ENCODE measurements at places on chromosomes 13 and 19.

DNA sequence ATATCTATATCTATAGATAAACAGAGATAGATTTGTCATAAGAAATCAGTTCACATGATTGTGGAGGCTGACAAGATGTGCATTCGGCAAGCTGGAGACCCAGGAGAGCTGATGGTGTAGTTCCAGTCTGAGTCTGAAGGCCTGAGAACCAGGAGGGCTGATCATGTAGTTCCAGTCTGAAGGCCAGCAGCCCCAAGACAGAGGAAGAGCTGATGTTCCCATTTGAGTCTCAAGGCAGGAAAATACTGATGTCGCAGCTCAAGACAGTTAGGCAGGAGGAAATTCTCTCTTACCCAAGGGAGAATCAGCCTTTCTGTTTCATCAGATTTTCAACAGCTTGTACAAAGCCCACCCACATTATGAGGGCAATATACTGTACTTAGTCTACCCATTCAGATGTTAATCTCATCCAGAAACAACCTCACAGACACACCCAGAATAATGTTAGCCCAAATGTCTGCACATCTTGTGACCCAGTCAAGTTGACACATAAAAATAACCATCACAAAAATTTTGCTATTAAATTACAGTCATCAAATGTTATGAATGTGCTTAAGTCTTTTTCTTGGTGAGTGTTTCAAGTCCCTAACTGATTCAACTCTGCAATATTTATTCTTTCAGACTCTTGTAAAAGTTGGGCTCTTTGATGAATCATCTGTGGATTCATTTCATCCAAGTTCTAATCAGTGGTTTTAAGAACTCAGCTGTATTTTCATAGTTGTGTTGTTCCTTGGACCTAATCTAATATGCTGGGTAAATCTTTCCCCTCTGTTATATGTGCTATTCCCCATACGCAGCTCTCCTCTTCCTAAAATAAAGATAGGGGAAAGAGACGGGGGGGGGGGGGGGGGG is 22.7 kb upstream of the LRCH1 start:
- DNase-seq: no peak

DNA sequence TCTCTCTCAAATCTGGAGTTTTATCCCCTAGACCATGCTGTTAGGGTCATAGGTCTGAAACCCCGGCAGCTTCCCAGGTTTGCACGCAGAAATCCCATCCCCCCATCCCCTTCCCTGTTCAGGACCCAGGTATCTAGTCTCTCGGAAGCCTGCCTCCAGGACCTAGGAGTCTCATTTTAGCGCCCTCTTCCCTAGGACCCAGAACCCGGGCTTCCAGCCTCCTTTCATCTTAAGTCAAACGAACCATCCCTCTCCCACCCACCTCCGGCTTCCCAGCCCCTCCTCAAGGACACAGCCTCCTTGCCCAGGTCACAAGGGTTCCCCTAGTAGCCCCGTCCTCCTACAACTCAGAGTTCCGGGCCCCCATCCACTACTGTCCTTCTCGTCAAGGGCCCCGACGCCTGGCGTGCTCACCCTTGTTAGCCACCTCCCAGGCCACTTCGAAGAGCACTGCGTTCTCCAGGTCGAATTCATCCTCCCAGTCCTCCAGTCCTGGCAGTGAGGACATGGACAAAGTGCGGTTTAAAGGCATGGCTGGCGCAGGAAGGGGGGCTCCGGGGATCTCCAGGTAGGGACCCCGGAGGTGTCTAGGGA is 431 bp downstream of the GYS1 start:
- peak; percentile 35 for DNase-seq

DNA sequence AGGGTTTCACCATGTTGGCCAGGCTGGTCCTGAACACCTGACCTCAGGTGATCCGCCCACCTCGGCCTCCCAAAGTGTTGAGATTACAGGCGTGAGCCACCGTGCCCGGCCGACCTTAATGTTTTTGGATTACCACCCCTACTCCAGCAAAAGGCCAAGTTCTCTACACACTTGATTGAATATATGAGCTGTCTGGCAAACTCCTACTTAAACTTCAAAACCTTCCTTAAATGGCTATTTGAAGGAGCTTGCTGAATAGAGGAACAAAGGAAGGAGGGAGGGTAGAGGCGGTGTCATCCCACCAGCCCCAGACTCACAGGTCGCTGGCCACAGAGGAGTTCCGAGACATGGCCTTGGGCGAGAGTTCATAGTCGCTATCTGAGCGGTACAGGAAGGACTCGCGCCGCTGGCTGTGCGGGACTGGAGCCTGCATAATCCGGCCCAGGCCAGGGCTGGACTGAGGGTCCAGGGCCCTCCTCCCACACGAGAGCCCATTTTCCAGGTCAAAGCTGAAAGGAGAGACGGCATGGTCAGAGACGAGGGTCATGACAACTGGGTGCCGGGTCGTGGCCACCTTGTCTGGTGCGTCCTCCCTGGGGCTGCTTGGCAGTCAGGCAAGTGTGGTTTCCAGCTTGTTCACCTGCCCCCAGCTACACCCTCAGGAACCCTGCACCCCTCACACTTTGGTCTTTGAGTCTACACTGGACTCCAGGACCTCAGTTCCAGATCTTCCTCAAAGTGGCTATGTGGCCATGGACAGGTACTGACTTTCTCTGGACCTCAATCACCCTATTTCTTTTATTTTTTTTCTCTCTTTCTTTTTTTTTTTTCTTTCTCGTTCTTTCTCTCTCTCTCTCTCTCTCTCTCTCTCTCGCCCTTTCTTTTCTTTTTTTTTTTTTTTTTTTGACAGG is 4.2 kb downstream of the PDE4C start:
- no peak for DNase-seq

DNA sequence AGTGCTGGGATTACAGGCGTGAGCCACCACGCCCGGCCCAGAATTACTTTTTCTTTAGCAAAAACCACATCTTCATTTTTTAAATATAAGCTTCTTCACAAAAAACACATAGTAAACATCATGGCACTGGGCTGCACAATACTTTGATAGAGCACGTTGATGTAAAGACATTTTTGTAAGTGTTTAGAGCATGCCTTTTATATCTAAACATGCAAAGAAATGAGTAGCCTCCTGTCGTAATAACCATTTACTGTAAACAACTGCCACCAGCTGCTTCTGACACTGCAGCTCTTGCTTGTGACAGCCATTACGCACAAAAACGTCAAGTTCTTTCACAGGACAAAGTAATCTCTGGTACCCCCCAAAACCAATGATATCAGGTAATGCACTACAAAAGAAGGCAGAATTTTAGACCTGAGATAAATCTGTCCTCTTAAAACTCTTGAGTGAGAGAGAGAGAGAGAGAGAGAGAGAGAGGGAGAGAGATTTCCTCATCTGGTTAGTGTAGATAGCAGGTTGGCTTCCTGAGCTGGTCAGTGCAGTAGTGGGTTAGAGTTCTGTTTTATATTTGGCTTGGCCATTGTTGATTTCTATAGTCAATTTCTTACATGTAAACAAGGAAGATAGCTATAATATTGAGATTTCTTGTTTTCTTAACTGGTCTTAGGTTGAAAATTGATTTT is 6.7 kb upstream of the ZNF548 start:
- DNase-seq: no peak

DNA sequence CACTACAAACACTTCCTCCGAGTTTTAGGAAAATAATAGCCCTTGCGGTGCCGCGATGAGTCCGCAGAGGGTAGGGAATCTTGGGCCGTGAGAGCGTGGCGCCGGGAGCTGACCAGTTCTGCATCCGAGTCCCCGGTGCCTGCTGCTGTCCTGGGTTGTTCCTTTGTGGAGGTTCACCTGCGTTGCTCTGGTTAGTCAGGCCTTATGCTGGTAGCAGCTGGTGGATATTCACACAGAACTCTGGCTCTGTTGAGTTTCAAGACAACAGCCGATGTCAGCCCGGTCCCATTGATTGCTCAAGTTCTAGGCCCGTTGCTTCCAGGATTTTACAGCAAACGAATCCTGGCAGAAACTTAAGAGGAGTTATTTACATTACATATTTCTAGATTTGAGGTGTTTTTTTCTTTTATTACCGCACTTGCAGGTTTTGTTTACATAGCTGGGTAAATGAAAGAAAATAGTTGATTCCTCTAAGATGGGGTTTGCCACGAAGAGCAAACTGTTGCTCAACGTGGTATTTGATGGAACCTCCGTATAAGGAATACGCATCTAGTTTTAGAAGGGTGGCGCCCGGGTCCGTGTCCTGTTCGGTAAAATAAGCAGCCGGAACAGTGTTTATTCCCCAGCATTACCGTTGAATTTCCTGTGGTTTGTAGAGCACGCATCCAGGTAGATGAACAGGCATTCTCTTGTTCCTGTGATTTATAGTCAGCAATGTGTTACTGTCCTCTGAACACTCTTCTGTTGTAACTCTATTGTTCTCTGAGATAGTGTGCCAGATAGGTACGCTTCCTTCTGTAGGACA is 1.3 kb downstream of the CLDN10 start:
- DNase-seq: no peak

- peak; percentile 89 for DNase-seq
These were observed at the start of gene PARP4 for GRCh38 chr13:24512197-24512907. TSS of gene PARP4 (minus strand) at chr13:24512778. CDS start at chr13:24503776, 9,002 bp downstream.

DNA sequence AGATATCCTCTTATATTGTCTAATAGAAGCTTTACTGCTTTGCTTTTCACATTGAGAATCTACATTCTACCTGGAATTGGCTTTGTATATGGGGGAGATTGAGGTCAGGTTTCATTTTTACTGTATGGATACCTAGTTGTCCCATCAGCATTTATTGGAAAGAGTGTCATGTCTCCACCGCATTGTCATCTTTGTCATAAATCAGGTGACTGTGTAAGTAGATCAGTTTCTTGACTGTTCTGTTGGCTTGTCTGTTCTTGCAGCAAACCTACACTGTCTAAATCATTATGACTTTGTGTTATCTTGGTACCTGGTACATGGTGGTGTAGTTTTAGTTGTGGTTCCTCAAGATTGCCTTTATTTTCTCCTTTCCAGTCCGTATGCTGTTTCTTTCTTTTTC is 5.8 kb downstream of the URI1 start:
- DNase-seq: no peak

GRCh38 chr13:49641801-49642291 is 13.5 kb downstream of the ARL11 start:
- peak; percentile 17 for DNase-seq

DNA sequence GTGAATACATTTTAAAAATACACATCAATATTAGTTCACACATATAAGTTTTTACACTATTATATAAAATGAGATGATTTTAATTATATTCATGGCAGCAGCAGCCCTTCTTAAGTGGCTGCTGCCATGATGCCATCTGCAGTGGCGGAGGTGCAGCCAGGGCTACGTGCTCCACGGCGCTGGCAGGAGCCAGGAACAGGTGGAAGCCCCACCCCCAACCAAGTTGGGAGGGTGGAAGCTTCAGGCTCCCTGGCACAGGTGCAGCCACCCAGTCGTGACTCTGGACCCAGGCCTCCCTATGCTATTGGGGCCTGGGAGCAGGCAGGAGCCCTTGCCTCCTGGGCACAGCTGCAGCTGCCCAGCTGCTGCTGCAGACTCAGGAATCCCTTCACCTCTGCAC is 646.9 kb upstream of the PCDH9 start:
- no peak for DNase-seq

- DNase-seq: no peak
These were observed 53.0 kb upstream of the TPM4 start for GRCh38 chr19:16023146-16023915.

- DNase-seq: no peak
These were observed 168.0 kb upstream of the OBI1 start for GRCh38 chr13:78826936-78827335.

- DNase-seq: no peak
These were observed 274.5 kb downstream of the DCT start for GRCh38 chr13:94204946-94205345.

DNA sequence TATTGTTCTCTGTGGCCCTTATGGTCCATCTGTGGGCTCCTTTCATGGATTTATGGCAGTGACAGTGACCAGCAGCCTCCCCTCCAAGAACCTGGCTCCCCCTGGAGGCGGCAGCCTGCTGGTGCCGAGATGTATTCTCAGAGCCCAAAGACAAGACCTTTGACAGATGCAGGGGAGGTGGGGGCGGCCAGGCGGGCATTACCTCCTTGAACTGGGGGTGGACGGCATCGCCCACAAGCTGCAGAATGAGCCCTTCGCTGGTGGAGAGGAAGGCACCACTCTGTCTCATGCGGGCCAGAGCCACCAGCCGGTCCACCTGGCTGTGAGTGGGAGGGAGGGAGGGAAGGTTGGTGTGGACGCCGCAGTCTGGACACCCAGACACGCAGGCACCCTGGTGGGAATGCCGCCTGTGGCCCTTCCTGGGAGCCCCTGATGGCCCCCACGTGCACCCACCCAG is 6.6 kb downstream of the ISOC2 start:
- DNase-seq: no peak
